ENCODE measurements at places on chromosomes 1 and 21. TPM values are rescaled to one million over a fixed set of nuclear protein-coding genes. Genes with fewer than 3 reads are reported as not detected.

The S100A8 gene
- total RNA-seq: not detected

The KRTAP19-1 gene
- not detected for total RNA-seq

The PDE9A gene
- 0.49 TPM for total RNA-seq

The ANGPTL3 gene
- total RNA-seq: 0.12 TPM

The LAMC1 gene
- total RNA-seq: 472 TPM

The CGN gene
- total RNA-seq: not detected

The PKLR gene
- total RNA-seq: under 0.01 TPM

The FCRL2 gene
- total RNA-seq: not detected

The ZNF683 gene
- total RNA-seq: not detected

The OR6K3 gene
- total RNA-seq: not detected

The CFHR4 gene
- total RNA-seq: not detected

The OR2T35 gene
- total RNA-seq: not detected

The XPR1 gene
- 17.7 TPM for total RNA-seq

The ILF2 gene
- total RNA-seq: 116 TPM

The CRP gene
- total RNA-seq: not detected

The CA6 gene
- not detected for total RNA-seq

The DMRTA2 gene
- total RNA-seq: not detected

The ASPM gene
- 3.9 TPM for total RNA-seq

The APOBEC4 gene
- total RNA-seq: not detected

The GBP2 gene
- 29.0 TPM for total RNA-seq

The FALEC gene
- total RNA-seq: not detected

The ATPAF1 gene
- total RNA-seq: 47.1 TPM

The NRIP1 gene
- total RNA-seq: 25.8 TPM

The KIF26B gene
- total RNA-seq: 74.8 TPM

The CRNN gene
- not detected for total RNA-seq

The CITED4 gene
- total RNA-seq: 1.7 TPM

The RHD gene
- not detected for total RNA-seq

The HFM1 gene
- total RNA-seq: 0.49 TPM

The RWDD3 gene
- total RNA-seq: 11.7 TPM

The DAB1 gene
- 0.49 TPM for total RNA-seq

The USH2A gene
- total RNA-seq: under 0.01 TPM

The NDC1 gene
- 6.7 TPM for total RNA-seq

The NBPF4 gene
- not detected for total RNA-seq

The TRNP1 gene
- total RNA-seq: 45.1 TPM

The SPRR2B gene
- total RNA-seq: not detected

The UBXN10 gene
- under 0.01 TPM for total RNA-seq

The KCNK1 gene
- 0.16 TPM for total RNA-seq

The RASAL2 gene
- total RNA-seq: 53.7 TPM

The IRF6 gene
- 2.1 TPM for total RNA-seq

The HSD3B1 gene
- total RNA-seq: not detected

The TRIM46 gene
- 7.4 TPM for total RNA-seq

The VASH2 gene
- total RNA-seq: not detected

The LCE1A gene
- not detected for total RNA-seq

The KLHDC7A gene
- total RNA-seq: not detected

The PLEKHM2 gene
- 82.1 TPM for total RNA-seq

The TFF2 gene
- total RNA-seq: not detected

The ZNF695 gene
- total RNA-seq: 0.81 TPM

The ADAM30 gene
- not detected for total RNA-seq

The LCE6A gene
- total RNA-seq: not detected

The KCTD3 gene
- 53.3 TPM for total RNA-seq

The SERTAD4 gene
- 25.7 TPM for total RNA-seq

The LHX8 gene
- total RNA-seq: not detected

The TLCD4 gene
- 0.81 TPM for total RNA-seq

The CNR2 gene
- not detected for total RNA-seq

The CHIA gene
- not detected for total RNA-seq

The RUSC1 gene
- total RNA-seq: 18.5 TPM

The C1orf226 gene
- total RNA-seq: 0.49 TPM

The C1QTNF12 gene
- total RNA-seq: 1.1 TPM

Data from hair follicle dermal papilla cell (primary cell).